Umbilical cord (tissue), 2 donors: ENCODE measurements at places on chromosomes 6 and 20. TPM values are rescaled to one million over a fixed set of nuclear protein-coding genes. Genes with fewer than 3 reads are reported as not detected.

GRCh38 chr6:79446006-79446405 is 91.2 kb downstream of the LCA5 start:
- no peak for DNase-seq

Gene GTSF1L
- total RNA-seq: not detected

GRCh38 chr6:107543088-107543487 is 53.2 kb downstream of the SOBP start:
- DNase-seq: no peak

GRCh38 chr6:83917001-83917400 is 57.5 kb downstream of the CYB5R4 start:
- DNase-seq: no peak

Gene CTCFL
- 2.6 TPM for total RNA-seq

DNA sequence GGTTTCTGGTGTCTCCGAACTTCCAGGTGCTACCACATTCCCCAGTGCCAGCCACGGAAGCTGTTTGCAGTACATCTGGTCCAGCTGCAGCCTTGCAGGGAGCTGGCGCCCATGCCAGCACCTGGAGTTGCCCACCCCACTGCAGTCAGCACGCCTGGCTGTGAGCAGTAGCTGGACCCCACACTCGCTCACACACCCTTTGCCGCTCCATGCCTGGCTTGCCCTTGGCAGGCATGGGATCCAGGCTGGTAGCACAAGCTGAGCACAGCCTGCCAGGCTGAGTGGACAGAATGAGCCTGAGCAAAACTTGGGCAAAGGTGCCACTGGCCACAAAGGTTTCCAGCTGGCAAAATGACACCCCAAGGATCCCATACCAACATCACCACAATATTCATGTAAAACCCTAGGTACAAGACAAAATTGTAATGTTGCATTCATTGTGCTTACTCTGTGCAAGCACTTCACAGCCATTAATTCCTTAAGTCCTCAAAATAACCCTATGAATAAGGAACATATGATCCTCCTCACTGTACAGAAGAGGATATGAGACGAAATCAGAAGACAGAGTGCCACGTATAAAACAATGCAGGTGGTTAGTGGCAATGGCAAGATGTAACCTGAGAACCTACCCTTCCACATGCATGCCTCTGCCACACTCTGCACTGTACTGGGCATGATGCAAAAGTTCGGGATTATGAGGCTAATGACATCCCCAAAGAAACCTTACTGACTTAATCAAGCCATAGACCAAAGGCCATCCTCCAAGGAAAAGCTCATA is 18.3 kb downstream of the KIF16B start:
- DNase-seq: no peak

GRCh38 chr6:14786455-14786854 is 459.4 kb upstream of the JARID2 start:
- DNase-seq: no peak

DNA sequence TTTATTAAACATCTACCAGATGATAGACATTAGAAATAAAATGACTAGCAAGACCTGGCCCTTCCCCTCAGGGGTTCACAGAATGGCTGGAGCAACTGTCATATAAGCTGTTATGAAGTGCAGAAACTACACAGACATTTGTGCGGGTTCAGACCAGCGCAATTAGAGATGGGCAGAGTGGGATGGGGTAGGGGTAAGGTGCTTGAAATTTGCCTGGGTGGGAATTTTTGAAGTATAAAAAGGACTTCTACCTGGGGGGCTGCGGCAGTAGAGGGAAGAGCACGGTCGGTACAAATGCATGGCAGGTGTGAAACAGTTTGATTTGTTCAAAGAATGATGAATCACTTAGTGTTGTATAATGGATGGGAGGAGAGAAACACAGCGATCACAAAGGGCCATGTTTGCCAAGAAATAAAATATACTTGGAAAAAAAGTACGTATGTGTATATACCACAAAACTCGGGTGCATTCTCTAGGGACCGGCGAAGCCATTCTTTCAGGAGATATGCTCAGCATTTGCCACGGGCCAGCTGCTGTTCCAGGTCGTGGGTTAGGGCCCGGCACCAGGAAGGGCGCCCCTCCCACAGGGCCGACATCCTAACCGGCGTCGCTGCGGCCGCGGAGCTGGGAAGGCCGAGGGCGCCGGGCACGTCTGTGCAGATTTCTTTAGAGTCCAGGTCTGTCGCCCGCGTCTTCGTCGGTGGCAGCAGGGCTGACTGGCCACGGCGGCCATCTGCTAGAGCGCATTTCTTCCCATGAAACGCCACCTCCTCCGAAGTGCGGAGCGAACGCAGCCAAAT is 809 bp upstream of the NOL7 start:
- DNase-seq: peak; percentile 46

- DNase-seq: no peak
Measured at GRCh38 chr6:149727793-149728498, 10.0 kb upstream of the LATS1 start.

Gene ADGRB3
- total RNA-seq: 5.1 TPM

Gene SRMS
- total RNA-seq: not detected

DNA sequence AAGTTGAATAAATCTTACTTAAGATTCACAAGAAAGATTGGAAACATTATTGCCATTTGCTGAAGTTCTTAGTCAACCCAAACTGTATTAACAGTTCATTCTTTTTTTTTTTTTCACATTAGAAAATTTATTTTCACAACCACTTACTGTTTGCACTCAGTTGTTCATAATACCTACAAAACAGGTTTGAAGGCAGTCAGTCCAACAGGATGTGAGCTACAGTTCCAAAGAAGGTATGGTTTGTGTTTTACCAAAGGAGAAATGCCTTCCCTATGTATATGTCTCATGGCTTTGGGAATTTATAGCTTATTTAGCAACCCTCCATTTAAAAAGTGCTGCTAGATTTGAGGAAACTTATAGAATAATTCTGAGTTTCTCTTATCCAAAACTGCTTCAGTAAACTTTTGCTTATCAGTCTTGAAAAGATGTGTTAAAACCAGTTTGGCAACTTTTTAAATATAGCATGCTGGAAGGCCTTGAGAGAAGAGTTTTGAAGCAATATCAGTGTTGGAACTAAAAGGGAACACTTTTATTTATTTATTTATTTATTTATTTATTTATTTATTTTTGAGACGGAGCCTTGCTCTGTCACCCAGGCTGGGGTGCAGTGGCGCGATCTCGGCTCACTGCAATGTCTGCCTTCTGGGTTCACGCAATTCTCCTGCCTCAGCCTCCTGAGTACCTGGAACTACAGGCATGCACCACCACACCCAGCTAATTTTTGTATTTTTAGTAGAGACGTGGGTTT is 46.8 kb upstream of the RREB1 start:
- peak; percentile 50 for DNase-seq

DNA sequence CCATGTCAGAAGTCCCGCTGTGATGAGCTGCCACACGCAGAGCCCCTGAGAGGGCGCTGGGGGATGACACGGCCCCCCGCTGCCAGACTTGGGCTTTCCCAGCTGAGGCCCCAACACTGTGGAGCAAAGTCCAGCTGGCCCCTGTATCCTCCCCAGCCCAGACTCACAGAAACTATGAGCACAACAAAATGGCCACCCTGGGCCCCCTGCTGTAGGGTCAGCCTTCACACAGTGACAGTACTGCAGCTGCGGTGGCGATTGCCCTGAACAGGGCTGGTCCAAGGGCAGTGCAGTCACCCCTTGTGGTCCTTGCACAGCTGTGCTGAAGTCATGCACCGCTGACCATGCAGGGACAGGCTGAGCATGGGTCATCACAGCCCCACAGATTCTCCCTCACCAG is 78.2 kb upstream of the CST7 start:
- no peak for DNase-seq

GRCh38 chr6:2353412-2354137 is 108.2 kb upstream of the GMDS start:
- peak; percentile 72 for DNase-seq

- DNase-seq: no peak
Measured at GRCh38 chr6:73699676-73700459, 3.9 kb downstream of the CD109 start.

Gene ELOVL4
- total RNA-seq: 6.7 TPM

- no peak for DNase-seq
Measured at GRCh38 chr6:15362274-15363160, 116.6 kb downstream of the JARID2 start.

Gene OR2B6
- not detected for total RNA-seq

Gene PPP1R3G
- 8.9 TPM for total RNA-seq

GRCh38 chr6:168345896-168346754 is 26.5 kb upstream of the DACT2 start:
- peak; percentile 28 for DNase-seq

Gene LTB
- 0.96 TPM for total RNA-seq

Gene SLC12A5
- 9.1 TPM for total RNA-seq

- DNase-seq: peak; percentile 20
Measured at GRCh38 chr6:90714319-90714718, 127.4 kb upstream of the MAP3K7 start.

DNA sequence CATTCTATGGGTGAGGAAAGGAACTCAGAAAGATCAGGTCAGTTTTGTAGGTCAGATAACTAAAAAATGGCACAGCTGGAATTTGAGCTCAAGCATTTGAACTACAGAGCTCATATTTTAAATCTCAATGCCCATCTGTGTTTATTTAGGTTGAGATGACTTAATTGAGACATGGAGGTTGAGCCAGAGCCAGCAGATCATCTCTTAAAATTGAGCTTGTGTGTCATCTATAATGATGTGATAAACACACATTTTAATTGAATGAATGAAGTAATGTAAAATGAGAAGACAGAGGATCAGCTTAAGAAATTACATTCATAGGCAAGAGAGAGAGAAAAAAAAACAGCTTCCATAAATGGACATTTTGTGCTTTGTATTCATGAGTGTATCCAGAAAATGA is 3.7 kb downstream of the MANEA start:
- no peak for DNase-seq

DNA sequence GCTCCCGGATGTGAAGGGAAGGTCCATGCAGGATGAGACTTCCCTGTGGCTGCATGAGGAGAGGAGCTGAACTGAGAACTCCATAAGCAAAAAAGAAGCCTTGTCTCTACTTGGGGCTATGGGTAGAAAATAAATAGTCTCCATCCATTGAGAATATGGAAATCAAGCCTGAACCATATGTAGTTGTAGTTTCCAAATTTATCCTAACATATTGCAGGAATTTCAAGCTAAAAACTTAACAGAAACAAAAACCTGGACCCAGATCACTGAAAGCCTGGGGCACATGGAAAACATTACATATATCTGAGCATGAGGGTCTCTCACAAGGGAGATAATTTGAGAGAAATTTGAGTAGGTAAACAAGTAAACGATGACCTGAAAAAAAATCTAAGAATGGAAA is 94.9 kb upstream of the C6orf118 start:
- DNase-seq: no peak
